Sigmoid colon (tissue), 7 donors: ENCODE measurements at places on chromosomes 13 and 19.
A peak's percentile ranks its signal among the peaks of the same experiment; 100 is the strongest.

DNA sequence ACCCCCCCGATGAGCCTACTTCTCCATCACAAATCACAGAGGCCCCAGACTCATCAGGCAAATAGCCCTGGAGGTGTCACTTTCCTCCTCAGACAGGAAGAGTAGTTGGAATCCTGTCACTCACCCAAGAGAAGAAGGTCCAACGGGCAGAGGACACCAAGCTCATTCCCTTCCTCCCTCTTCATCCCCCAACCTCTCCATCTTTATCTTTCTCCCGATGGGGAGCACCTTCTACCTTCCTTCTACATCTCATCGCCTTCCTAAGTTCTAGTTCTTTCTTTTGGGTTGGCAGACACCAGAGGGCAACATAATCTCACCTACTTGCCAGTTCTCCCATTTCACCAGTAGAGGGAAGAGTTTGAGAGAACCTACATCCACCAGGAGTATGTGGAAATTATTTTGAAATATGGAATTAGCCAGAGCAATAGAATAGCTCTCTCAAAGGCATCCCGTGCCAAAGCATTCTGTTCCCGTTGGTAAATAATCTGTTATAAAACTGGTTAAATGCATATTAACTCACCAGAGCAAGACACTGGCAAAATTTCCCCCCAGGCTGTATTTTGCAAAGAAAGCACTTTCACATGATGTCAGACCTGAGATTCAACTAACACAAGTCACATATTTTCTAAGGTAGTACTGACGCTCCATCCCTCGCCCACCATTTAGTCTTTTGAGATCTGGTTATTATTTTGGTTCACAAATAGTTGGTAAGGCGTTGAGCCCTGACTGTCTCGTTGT lies 55.0 kb downstream of the ZIC5 start:
- no peak for DNase-seq

DNA sequence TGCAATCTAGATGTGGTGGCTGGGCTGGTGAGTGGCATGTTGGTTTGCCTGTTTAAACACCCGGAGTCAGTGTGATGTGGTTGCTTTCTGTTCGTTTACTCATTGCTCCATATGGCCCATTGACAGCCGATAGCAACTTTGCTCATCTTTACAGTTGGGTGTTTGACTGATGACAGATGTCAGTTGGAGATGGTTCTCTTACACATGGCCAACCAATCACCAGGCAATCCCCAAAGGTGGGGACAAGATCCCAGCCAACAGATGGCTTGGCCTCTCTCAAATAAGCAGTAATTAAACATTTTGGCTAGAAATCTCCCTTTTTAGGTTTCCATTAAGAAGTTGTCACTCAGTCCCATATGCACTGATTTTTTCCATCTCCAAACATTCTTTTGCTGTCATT lies 497.1 kb upstream of the ARGLU1 start:
- DNase-seq, result no peak

- no peak for DNase-seq
These were observed 783.4 kb upstream of the MIR17HG start for GRCh38 chr13:90564096-90564495.

DNA sequence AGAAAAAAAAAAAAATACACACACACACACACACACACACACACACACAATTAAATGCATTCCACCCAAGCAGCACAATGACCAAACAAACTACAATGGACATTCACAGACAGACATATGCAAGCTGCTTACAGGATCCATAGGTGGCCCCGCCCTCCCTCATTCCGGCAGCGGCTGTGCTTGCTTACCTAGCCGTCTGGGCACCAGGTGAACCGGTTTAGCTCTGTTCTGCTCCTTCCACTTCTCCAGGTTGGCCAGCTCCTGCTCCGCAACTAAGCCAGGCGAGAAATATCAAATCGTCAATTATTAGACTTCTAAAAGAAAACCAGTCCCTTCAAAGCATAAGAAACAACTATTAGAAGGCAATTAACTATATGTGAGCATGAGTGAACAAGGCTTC lies 23.1 kb downstream of the EPSTI1 start:
- DNase-seq, result no peak

- DNase-seq, result no peak
These were observed 127.2 kb upstream of the UBL3 start for GRCh38 chr13:29977476-29978120.

DNA sequence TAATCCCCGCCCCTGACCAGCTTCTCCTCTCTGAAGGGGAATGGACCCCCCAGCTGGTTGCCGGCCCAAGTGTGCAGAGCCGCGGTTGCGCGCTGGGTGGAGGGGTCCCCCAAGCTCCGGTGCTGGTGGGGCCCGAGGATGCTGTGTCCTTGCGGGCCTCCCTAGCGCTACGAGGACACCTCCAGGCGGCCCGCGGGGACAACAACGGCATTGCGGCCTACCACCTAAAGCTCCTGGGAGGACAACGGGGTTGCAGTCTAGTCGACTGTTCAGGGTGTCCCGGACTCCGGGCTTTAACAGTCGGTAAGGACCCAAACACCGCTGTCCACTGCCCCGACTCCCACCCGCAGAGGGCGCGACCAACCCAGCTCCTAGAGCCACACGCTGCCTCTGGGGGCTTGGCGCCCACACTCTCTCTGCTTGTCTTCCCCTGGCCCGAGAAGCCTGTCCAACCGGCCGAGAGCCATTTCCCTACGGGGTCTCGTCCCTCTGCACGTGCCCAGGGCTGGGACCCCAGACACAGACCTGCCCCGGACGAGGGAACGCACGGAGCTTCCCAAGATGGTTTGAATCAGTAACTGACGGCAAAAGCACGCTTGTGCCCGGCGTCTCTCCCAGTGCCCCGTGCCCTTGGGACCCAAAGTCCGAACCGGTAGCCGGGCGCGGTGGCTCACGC lies 927 bp upstream of the SDHAF1 start:
- peak; percentile 74 for DNase-seq

DNA sequence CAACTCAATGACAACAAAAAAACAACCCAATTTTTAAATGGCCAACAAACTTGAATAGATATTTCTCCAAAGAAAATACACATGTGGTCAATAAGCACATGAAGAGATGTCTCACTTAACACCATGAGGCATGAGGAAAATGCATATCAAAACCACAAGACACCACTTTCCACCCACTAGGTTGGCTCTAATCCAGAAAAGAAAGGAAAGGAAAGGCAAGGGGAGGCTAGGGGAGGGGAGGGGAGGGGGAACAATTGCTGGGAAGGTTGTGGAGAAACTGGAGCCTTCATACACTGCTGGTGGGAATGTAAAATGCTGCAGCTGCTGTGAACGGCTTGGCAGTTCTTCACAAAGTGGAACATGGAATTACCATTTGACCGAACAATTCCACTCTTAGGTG lies 854.3 kb downstream of the UQCRFS1 start:
- DNase-seq, result no peak

DNA sequence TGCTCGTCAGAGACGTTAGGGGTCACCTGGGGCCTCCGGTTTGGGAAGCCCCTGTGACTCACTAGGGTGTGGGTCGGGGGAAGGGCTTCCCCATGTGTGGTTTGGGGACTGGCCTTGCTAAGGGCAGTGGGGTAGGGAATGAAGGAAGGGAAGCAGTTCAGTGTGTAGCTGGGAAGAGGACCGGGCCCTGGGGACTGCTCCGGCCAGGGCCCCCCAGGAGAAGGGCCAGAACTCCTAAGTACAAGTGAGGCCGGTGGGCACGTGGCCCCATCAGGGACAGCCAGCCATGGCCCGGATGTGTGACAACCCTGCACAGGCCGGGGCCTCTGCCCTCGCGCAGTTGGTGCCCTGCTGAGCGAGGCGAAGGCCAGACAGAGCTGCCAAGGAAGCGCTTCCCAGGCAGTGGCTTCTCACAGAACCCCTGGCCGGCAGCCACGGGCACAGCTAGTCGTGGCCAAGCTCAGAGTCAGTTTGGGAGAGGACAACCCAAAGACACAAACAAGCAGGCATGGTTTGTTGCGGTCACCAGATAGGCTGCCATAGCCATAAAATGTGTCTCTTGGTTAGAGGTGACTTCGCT lies 25.7 kb downstream of the TEX29 start:
- DNase-seq, result no peak

GRCh38 chr19:23792784-23793183 lies 34.1 kb upstream of the ZNF681 start:
- no peak for DNase-seq

DNA sequence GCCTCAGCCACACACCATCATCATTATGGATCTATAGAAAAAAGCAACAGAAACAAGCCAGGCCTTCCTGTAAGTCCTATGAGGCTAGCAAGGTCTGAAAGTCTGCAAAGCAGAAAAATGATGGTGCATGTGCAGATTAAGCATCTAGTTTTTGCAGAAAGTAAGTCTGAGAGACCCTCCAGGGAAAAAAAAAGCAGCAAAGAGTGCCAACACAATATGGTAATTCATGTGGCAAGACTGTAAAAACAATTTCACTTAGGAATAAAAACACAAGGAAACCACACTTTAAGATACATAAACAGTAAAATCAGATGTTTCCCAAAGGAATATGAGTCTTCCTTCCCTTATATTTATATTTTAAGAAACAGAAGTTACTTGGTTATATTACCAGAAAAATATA lies 112.3 kb upstream of the FBXL3 start:
- DNase-seq, result no peak

DNA sequence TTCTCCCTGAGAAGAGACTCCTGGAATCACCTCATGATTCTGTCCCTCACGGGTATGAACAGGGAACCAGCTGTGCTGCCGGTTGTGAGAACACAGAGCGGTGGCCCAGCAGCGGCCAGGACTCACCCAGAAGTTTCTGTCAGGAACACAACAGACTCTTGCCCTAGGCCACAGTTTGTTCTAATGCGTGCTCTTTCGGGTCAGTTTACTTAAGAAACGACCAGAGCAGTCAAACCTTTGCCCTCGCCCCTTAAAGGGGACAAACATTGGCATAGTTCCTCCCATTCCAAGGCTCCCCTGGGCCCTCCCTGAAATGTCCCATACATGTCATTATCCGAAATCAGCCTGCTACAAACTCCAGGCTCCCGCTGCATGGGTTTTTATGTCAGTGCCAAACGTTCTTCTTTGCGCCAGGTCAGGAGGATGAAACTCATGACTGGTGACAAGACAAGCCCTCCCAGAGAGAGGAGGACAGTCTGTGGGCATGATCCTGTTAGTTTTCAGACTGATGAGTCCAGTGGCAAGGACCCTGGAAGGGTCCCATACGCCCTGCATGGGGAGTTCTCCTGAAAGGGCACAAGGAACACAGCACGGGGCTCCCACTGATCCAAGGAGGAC lies 18.3 kb downstream of the ZIC5 start:
- no peak for DNase-seq

GRCh38 chr19:2289714-2290435 lies 7.9 kb upstream of the PEAK3 start:
- no peak for DNase-seq
